ENCODE measurements at places on chromosomes 13 and 19.

GRCh38 chr13:62137629-62138405, 722.2 kb upstream of the PCDH20 start:
- no peak for DNase-seq

GRCh38 chr13:99386911-99387788, 80.0 kb upstream of the GPR183 start:
- no peak for DNase-seq

GRCh38 chr19:13149628-13150186, 468 bp downstream of the STX10 start:
- no peak for DNase-seq

- DNase-seq: no peak
These were observed 1276.5 kb upstream of the MIR17HG start for GRCh38 chr13:90070837-90071525.

DNA sequence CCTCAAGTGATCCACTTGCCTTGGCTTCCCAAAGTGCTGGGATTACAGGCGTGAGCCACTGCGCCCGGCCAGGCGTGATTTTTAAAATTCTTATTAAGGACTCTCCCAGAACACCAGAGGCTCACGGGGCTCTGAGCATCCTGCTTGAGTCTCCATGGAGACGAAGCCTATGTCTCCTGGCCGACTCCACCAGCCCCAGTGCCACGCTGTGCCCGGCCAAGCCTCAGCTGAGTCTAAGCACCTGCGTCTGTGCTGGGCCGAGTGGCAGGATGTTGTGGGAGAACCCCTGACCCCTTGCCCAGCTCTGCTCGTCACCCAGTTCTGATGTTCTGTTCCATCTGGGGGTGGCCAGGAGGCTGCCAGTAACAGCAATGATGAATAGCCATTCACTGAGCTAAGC, 3.9 kb upstream of the CELF5 start:
- no peak for DNase-seq

- no peak for DNase-seq
These were observed 190.4 kb upstream of the HTR2A start for GRCh38 chr13:47087241-47087640.

DNA sequence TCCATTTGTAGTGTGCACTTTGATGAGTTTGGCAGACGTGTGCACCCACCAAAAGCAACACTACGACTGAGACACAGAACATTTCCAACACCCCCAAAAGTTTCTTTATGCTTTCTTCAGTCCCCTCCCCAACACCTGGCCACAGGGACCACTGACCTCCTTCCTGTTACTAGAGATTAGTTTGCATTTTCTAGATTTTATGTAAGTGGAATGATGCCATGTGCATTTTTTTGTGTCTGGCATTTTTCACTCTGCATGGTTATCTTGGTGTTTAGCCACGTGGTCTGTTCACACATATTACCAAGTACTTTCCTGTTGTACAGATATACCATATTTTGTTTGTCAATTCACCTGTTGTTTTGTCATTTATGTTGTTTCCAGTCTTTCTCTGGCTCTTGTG, 44.6 kb upstream of the URI1 start:
- DNase-seq: no peak

GRCh38 chr13:28613562-28613961, 45.4 kb upstream of the POMP start:
- DNase-seq: no peak

DNA sequence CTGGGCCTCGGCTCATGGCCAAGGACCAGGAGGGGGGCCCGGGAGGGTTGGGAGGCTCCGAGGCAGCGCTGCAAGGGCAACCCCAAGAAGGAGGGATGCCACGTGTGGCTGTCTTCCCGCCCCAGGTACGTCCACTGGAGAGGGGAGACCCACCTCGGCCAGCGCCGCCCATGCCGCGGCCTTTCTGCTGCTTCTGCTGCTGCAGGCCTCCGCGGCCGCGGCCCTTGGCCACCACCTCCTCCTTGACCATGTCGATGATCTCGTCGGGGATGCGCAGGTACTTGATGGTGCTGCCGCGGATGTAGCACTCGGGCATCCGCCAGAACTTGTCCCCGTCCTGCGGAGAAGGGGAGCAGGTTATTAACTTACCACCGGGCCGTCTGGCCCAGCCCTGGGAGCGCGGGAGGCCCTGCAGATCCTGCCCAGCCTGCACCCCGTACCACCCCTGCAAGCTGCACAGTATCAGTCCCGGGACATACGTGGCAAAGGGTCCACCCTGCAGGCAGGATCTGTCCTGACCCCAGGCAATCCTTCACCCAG, 13.3 kb downstream of the LSM4 start:
- no peak for DNase-seq

- no peak for DNase-seq
These were observed 2.5 kb downstream of the ITPKC start for GRCh38 chr19:40719414-40719894.

GRCh38 chr13:84500016-84500415, 617.7 kb upstream of the SLITRK1 start:
- DNase-seq: no peak

DNA sequence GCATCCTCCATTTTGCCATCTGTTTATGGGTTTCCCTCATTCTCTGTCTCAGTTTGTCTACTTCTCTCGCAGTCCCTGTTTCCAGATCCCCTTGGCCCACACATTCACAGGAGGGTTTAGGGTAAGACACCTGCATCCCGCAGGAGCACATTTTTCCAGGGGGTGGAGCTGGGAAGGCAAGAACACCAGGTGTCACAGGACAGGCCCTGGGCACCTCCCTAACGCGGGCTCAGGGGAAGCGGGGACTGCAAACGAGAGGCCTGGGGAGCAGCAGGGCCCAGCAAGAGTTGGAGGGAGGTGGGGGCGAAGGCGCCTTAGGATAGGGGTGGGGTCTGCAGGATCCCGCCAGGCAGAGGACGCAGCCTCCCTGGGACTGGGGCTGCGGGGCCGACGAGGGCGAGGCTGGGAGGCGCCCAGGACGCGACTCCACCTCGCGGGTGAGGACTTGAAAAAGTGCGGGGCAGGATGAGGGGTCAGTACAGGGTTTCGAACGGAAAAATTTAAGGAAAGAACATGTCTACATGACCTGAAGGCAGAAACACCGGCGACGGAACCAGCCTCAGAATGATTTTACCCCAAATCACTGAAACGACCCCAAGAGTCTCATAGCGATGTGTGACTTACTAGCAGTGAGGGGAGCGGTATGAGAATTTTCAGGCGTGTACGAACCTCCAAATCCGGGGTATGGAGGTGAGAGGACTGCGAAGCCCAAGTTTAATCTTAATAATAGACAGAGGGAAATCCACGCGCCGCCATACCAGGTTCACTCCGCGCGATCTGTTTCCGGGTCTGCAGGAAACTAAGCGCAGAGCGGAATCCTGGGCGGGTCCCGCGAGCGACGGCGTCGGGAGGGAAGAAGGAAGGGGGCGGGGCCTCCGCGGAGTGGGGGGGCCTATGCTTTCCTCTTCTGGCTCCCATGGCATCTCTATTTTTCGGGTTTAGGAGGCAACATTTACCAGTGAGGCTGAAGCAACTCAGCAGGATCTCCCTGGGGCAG, 7.1 kb upstream of the ERVV-2 start:
- no peak for DNase-seq

GRCh38 chr13:74253161-74253560, 119.0 kb upstream of the KLF12 start:
- no peak for DNase-seq

DNA sequence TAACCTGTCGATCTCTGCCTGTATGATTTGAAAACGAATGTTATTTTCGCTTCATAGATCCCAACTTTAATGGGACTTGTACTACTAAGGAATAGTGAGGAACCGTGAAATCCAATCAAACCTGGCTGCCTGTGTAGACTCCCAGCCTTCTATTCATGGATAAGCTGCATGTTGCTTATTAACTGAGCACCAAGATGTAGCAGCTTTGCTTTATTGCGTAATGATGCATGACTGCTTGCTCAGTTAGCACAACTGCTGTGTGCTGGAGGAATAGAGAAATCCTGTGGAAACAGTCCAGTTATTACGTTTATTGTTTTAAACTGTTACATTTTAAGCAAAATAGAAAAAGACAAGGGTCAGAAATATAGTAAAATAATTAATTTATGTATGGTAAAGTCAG, 108.2 kb downstream of the SHISA2 start:
- DNase-seq: no peak

- DNase-seq: no peak
These were observed 9.3 kb downstream of the EBPL start for GRCh38 chr13:49681842-49682435.

GRCh38 chr19:42450314-42450934, 7.7 kb upstream of the CXCL17 start:
- DNase-seq: peak; percentile 71

DNA sequence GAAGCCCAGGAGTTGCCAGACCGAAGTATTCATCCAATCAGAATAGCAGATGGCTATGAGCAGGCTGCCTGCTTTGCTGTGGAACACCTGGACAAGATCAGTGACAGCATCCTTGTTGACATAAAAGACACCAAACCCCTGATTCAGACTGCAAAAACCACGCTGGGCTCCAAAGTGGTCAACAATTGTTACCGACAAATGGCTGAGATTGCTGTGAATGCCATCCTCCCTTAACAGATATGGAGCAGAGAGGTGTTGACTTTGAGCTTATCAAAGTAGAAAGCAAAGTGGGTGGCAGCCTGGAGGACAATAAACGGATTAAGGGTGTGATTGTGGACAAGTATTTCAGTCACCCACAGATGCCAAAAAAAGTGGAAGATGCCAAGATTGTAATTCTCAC, 250.3 kb upstream of the OBI1 start:
- DNase-seq: no peak

- DNase-seq: no peak
These were observed 31.0 kb downstream of the PIP5K1C start for GRCh38 chr19:3669082-3669946.

GRCh38 chr19:48147597-48148175, 22.5 kb downstream of the LIG1 start:
- no peak for DNase-seq

- no peak for DNase-seq
These were observed 5.3 kb upstream of the FBXW9 start for GRCh38 chr19:12701596-12702282.

DNA sequence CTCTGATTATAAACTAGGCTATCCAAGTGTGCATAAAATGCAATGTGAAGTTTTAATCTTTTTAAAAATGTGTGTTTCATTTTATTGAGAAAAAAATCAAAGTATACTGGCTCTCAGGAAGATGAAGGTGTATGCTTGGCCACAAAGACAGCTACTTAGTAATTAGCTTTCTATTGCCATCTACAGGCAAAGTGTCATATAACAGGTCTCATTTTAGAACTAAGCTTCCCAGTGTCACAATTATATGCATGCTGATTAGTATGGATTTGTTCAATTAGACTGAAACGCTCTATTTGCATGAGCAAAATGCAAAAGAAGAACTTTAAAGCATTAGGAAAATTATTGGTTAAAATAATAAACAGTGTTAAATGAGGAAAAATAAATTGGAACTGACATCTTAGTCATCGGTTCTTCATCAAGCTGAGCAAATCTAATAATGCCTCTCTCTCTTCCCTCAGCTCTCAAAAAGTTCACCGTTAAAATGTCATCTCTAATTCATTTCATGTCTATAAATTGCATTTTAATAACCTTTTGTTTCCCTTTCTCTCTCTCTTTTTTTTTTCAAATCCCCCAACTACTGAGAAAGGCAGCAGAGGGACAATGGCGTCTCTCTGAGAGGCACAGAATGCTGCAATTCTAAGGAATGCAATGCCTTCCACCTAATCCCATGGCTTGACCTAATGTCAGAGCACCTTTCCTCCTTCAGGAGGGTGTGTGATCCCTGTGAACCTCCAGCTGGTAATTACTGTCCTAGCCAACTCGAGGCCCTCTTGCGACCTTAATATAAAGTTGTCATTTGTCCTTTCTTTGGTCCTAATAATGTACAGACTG, 313.1 kb upstream of the MAB21L1 start:
- peak; percentile 47 for DNase-seq

DNA sequence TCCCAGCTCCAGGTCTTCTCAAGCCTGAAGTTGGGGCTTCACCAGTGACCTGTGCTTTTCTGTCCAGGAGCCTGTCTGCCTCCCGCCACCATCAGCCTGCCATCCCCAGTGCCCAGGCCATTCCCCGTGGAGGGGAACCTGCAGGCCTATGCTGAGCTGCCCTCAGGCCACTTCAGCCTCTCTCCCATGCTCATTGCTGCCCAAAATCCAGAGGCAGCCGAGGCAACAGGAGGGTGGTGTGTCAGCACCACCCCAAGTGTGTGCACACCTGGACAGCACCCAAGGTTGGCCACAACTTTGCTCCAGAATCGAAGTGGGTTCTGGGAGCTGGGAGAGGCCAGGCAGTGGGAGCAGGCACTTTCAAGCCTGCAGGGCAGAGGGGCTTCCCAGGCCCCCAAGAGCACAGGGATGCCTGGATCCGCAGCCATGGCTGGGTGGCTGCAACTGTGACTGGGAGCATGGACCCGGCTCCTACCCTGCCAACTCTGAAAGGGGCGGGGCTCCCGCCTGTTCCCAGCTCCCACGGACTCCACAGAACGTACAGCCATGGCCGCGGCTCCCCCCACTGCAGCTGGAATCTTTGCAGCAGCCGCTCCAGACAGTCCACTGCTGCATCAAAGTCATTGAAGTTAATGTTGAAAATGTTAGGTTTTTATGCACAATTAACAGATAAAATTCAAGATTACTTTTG, 1747.0 kb downstream of the OLFM4 start:
- DNase-seq: no peak

- no peak for DNase-seq
These were observed 125.0 kb downstream of the TNFRSF19 start for GRCh38 chr13:23695196-23695595.

DNA sequence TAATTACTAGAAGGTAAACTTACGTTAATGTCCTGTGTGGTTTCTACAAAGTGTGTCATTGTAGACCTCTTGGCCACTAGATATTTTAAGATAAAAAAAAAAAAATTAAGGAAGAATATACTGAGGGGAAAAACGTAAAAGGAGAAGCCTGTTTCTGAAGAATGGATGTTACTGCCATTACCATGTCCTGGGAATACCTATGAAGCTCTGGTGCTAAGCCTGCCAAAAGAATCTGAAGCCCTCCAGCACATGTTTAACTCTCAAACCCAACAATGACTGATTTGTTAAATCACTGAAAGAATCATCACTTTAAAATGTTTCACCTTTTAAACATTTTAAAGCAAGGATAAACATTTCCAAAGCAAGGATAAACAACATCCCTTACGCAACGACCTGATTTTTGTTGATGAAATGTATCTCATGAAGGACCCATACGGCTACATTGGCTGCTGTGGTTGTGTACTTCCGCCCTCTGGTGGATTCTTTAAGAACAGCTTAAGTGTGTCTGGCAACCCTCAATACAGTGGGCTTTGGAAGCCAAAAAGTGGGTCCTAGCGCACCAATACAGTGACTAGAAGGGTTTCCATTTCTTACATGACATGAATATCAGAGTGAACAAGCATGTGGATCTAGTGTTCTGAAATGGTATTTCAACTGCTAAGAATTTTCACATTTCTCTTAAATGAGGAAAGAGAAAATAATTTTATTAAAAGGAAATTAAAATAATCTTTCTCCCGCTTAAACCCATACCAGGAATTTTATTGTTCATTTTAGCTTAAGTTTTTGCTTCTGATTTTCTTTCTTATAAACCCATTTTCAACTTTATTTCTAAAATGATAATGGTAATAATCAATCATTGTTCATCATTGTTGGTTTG, 74.5 kb upstream of the RAP2A start:
- DNase-seq: peak; percentile 86

Data from midbrain (tissue), 1 donor.